ENCODE measurements at places on chromosomes 4 and X.
A peak's percentile ranks its signal among the peaks of the same experiment; 100 is the strongest.

DNA sequence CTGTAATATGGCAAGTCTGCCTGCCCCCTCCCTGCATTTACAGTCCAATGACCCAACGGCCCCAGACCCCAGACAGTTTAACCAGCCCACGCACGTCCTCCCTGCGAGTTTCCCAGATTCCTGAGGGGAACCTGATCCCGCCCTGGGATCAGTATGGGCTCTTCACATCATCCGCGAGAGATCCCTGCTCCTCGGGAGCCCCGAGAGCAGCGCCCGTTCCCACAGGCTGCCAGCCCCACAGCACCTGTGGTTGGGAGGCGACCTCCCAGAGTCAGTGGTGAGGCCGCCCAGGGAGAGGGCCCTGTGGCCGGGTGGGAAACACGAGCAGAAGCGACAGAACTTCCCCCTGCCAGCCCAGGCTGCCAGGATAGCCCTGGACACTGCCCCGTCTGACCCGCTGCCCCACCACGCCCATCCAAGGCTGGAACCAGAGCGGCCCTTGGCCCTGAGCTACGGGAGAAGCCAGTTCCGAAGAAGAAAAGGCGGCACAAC lies 32.8 kb downstream of the TSC22D3 start:
- DNase-seq: no peak

- DNase-seq: no peak
Observed at GRCh38 chr4:140049849-140050637, 103.9 kb downstream of the MAML3 start.

DNA sequence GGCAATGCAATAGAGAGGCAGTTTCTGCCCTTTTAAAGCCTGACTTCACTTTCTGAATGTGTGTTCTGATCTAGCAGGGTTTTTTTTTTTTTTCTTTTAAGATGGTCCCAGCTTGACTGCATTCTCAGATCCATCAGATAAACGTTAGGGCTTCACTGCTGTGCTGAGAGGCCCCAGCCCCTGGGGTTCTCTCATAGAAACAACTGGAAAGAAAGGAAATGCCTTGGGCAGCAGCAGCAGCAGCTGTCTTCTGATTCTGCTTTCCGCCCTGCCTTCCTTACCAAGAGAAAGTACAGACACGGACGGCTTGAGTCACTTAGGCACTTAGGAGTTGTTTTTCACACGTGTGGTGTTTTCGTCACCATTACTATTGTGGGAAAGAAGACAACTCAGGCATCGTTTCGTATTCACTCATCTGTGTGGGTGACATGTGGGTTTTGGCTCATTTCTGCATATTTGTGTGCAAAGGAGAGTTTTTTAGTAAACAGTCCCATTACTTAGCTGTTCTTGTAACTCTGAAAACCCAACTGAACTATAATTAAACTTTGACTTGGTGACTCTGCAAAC lies 172.0 kb downstream of the PTTG2 start:
- DNase-seq: no peak

DNA sequence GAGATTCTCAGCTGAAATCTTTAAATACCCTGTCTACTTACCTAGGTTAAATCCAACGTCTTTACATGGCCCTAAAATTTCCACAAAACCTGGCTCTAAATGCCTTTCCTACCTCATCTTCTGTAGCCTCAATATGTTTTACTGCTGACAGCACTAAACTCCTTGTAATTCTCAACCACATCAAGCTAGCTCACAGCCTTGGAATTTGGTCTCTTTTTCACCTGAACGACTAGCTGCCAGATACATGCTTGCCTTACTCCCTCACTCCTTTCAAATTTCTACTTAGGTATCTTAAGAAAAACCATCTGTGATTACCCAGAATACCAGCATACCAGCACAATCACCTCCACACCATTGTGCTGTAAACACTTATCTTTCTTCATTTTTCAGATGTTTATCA lies 635.6 kb upstream of the PCDH10 start:
- no peak for DNase-seq

DNA sequence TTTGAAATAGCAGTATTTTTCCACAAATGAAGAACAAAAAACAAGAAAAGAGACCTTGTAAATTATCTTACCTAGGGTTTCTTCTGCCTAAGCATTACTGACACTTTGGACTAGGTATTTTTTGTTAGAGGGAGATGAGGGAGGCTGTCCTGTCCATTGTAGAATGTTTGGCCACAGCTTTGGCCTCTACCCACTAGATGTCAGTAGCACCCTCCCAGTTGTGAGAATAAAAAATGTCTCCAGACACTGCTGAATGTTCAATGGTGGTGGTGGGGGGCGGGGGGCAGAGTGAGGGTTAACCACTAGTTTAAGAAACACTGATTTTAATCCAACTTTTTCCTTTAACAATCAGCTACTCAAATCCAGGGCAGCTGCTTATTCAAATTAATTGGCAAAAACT lies 25.8 kb downstream of the OTUD4 start:
- DNase-seq: no peak

DNA sequence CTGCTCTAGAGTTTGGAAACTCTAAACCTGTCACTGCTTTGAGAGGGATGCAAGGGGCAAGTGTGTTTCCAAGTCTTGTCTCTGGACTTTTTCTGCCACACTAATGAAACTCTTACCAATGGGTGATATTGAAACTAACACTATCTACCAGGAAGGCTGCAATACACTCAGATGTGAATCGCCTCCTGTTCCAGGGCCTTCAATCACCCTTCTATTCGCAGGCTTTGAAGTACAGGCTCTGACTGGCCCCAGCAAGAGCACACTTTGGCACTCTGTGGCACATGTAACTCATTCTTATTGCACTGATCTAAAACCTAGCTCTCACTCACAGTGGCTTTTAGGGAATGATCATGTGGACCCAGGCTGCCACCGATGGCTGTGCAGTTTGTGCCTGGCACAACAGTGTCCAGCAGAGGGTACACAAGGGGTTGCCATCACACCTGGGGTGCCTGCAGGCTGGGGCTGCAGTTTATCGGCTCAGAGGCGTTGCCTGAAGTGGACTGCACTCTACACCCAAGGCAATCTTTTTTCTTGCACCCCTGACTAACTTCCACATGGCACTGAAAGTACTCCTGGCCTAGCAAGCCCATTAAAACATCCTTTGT lies 210.8 kb downstream of the MGST2 start:
- DNase-seq: no peak

DNA sequence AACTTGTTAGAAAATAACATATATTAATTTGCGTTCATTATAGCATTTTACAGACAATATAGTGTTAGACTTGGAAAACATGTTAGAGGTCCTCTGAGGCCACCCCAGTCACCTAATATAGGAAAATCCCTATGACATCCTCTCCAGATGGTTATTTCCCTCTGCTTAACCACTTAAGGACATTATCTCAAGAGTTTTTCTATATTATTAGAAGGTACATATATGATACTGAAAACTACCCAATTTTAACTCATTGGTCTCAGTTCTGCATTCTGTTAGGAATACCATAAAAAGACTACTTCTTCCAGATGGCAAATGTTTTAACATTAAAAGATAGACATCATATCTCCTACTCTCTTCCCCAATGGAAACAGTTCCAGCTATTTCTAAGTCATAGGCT lies 21.4 kb downstream of the PTPN13 start:
- DNase-seq: no peak

GRCh38 chr4:42720533-42720932 lies 63.6 kb upstream of the ATP8A1 start:
- no peak for DNase-seq

- DNase-seq: peak; percentile 1
Observed at GRCh38 chr4:150402871-150403272, 179.1 kb upstream of the MAB21L2 start.

DNA sequence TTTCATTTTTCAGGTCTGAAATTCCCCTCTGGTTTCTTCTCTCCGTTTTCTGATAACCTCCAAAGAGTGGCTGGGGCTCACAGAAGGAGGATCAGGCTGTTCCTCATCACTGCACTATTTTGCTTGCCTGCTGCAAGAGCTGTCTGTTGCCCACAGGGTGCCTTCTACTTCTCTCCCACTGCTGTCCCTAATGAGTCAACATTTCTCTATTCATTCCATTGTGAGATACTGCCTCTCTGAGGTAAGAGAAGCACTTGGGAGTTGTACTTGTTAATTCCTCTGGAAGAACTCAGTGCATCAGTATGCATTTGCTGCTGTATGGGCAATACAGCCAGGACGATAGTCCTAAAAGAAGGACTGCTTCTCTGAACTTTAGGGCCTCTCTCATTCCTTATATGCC lies 34.8 kb downstream of the CT47B1 start:
- no peak for DNase-seq

DNA sequence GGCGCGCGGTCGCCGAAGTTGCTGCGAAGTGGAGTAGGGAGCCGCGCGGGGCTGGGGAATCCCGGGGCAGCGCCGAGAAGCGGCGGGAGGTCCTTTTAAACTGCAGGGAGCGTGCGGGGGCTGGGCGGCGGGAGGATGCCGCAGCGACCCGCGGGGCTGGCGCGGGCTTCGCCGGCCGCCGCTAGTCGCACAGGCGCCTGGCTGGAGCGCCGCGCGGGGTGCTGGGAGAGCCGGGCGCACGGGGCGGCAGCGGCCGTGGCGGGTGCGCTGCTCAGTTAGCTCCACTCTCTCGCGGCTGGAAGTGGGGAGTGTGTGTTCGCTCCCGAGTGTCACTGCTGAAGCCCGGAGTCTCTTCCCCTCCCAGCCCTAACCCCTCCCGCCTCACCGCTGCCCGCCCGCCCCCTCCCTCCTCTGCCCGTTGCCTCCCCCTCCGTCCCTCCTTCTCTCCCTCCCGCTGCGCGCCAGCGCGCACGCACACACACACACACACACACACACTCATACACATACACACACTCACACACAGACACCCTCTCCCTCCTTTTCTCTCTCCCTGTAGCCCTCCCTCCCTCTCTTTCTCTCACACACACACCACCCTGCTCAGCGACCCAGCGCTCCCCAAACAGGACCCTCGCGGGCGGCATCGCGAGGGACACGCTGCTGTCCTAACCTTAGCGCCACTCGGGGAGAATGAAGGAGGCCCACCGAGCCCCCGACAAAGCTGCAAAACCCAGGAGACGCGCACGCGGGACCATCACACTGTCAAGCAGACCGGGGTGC lies at the start of gene NDNF:
NDNF (minus strand) TSS at position 312 of the 780 bp plus-strand sequence. CDS start 26,698 bp downstream, outside the sequence.
- DNase-seq: peak; percentile 21

- DNase-seq: no peak
Observed at GRCh38 chr4:123699880-123700771, 303.5 kb downstream of the SPRY1 start.

DNA sequence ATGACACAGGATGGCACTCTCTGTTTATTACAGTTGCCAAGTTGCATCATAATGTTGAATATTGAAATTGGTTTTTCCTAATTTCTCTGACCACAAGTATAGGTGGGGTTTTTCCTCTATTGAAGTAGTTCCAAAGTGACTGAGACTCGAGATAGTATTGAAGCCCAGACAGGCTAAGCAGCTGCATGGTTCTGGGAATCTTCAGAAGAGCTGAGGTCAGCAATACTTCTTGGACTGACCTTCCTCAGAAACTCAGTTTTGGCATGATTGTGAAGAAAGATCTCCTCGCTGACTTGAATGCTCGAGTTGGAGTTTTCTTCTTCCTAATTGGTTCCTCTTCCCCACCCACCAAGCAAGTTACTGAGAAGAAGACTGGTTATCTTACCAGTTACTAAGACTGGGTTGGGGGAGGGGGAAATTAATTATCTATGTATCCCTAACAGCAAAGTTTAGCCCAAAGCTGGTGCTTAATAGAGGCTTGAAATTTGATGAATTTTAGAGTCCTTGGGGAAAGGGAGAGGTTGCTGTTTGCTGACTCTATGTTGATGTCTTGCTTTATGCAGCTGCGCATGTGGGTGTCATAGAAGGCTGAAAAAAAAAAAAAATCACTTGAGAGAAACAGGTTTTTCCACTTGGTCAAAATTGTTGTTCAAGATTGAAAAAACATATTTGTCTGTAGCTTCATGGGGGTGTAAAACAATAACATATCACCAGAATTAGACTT lies 91.1 kb downstream of the P2RY10 start:
- DNase-seq: no peak

DNA sequence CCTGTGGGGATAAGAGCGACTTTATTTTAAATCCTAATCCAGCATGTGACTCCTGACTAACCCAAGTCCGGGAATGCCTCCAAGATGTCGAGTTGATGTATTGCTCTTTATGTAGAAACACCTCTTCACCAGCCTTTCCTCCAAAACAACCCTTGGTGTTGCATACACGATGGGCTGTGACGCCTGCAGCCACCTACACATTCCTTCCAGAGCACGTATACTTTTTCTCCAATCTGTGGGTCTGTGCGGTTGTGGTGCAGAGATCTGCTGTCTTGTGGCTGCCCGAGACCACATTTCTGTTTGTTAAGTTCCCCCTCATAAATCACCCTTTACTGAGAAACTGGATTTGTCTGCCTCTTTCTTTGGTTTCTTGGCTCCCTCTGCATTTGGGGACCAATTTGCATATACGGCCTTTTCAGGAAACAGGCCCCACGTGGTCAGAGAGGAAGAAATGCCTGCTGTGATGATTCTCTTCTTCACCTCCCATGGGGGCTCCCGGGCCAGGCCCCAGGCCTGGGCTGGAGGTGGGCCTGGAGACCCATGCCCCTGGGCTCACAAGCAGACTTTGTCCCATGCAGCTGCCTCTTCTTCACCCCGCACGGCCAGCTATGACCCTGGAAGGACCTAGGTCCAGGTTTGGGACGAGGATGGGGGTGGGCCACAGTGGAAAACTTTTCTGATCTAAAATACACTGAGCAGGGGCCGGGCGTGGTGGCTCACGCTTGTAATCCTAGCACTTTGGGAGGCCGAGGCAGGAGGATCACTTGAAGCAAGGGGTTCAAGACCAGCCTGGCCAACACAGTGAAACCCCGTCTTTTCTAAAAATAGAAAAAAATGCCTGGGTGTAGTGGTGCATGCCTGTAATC lies 21.4 kb upstream of the AFAP1 start:
- DNase-seq: no peak

DNA sequence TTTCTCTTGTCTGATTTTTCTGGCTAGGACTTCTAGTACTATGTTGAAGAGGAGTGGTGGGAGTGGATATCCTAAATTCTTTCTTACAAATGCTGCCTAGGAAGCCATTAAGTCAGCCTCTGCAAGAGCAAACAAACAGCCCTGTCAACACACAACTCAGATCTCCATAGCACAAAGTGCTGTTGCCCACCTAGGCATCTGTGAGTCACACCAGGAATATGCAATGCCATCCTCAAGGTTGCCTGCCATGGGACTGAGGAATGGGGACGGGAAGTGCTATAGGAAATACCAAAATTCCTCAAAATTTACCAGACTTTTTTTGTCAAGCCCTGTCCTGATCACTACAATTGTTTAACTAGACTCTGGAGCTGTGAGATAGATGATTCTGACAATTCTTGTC lies 466.9 kb downstream of the FSTL5 start:
- DNase-seq: no peak

- no peak for DNase-seq
Observed at GRCh38 chr4:48470570-48470969, 12.6 kb upstream of the SLC10A4 start.

Data from activated CD8-positive, alpha-beta memory T cell treated with anti-CD3 and anti-CD28 coated beads for 1 hour (primary cell).